ENCODE measurements at places on chromosomes 5 and 9. TPM values are rescaled to one million over a fixed set of nuclear protein-coding genes. Genes with fewer than 3 reads are reported as not detected.

GRCh38 chr9:133926165-133926856 is 65.8 kb downstream of the VAV2 start:
- H3K27ac ChIP-seq, result no peak overlapping the region
- H3K36me3 ChIP-seq, result no peaks in the 10 kb centered on the region
- DNase-seq, result no peak
- H3K4me3 ChIP-seq, result no peak overlapping the region

RALGPS1 gene
- 2.2 TPM for total RNA-seq

GRCh38 chr9:133780962-133781827 is 43.0 kb upstream of the SARDH start:
- H3K36me3 ChIP-seq, result no peaks in the 10 kb centered on the region
- no peak overlapping the region for H3K27ac ChIP-seq
- DNase-seq, result no peak

DNA sequence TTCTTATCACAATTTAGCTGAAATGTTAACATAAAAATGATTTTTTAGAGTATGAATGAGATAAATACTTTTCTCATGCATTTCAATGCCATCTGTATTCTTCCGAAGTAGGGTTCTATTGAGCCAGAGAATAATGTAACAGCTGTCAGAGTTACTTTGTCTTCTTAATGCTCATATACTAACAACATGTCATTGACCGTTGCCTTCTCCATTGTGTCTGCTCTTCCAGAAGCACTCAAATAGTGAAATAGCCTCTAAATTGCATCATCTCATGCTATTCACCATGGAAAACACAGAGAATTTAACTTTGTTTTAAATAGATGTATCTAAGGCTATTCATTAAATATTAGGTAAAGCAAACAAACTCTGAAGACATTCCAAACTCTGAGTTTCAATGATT is 1875.9 kb upstream of the CDH9 start:
- H3K36me3 ChIP-seq, result no peaks in the 10 kb centered on the region
- H3K27me3 ChIP-seq, result no peaks in the 10 kb centered on the region
- no peak overlapping the region for H3K27ac ChIP-seq
- no peak for DNase-seq
- H3K4me1 ChIP-seq, result no peaks in the 10 kb centered on the region

PCDHGB4 gene
- not detected for total RNA-seq

Data from activated CD4-positive, alpha-beta T cell treated with anti-CD3 and anti-CD28 coated beads, Interleukin-2, amount 10 ng/mL, durations not matched to agents 7 days and 5 days (primary cell).